Endothelial cell of coronary artery (primary cell): ENCODE measurements at places on chromosomes 1 and 21. TPM values are rescaled to one million over a fixed set of nuclear protein-coding genes. Genes with fewer than 3 reads are reported as not detected.

The OLIG2 gene
- not detected in 2 replicates for total RNA-seq

The CELA3B gene
- 0.27 TPM in 1 of 2 replicates, not detected in the other for total RNA-seq

The ARHGAP29 gene
- 144 and 157 TPM in 2 replicates for total RNA-seq

The LHX8 gene
- total RNA-seq: not detected in 2 replicates
